Bronchial smooth muscle cell (primary cell): ENCODE measurements at places on chromosomes 5 and 9. TPM values are rescaled to one million over a fixed set of nuclear protein-coding genes. Genes with fewer than 3 reads are reported as not detected.

DNAH5 gene
- 0.47 and 0.60 TPM in 2 replicates for total RNA-seq

IL33 gene
- total RNA-seq, result 79.0 and 83.6 TPM in 2 replicates

FABP6 gene
- total RNA-seq, result not detected in 2 replicates

LURAP1L gene
- total RNA-seq, result 54.4 and 62.1 TPM in 2 replicates

TAF11L10 gene
- not detected in 2 replicates for total RNA-seq
